ENCODE measurements at places on chromosomes 3 and 15.
A peak's percentile ranks its signal among the peaks of the same experiment; 100 is the strongest.

DNA sequence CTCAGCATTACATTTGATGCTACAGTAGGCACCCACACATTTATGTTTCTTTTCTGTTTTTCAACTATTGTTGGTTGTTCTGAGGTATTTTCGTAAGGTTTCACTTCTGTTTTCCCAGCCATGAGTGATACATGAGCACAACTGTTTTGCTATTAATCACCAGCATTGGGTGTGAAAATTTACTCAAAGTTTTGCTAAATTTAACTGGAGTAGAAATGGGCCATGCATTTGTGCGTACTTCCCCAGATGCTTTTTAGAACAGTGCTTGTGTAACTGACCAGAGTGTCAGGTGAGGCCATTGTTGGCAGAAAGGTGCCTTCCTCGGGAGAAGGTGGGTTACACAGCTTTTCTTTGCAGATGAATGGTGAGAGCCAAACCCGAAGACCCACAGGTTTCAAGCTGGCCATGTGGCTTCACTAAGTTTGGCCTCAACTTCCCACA is 70.4 kb downstream of the ST6GAL1 start:
- no peak for DNase-seq

DNA sequence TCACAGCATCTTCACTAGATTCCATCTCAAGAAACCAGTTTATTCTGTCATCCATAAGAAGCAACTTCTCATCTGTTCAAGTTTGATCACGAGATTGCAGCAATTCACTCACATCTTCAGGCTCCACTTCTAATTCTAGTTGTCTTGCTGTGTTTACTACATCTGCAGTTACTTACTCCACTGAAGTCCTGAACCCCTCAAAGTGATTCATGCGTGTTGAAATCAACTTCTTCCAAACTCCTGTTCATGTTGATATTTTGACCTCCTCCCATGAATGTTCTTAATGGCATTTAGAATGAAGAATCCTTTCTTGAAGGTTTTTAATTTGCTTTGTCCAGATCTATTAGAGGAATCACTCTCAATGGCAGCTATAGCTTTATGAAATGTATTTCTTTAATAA is 287.6 kb upstream of the TBL1XR1 start:
- DNase-seq = no peak

- no peak for DNase-seq
Observed at GRCh38 chr3:197225579-197225978, 72.8 kb downstream of the DLG1 start.

- DNase-seq = peak; percentile 81
Observed at GRCh38 chr3:172201136-172201869, 161.9 kb downstream of the FNDC3B start.

GRCh38 chr15:89781055-89781454 is 4.9 kb downstream of the MESP2 start:
- DNase-seq = no peak

GRCh38 chr3:173138026-173138425 is 3.0 kb downstream of the SPATA16 start:
- DNase-seq = no peak

- no peak for DNase-seq
Observed at GRCh38 chr3:127524296-127524896, 66.1 kb downstream of the TPRA1 start.

- DNase-seq = no peak
Observed at GRCh38 chr3:8421267-8421666, 80.4 kb upstream of the LMCD1 start.

- no peak for DNase-seq
Observed at GRCh38 chr3:53812434-53812833, 33.8 kb downstream of the CHDH start.
